ENCODE measurements at places on chromosomes 2 and 18.

DNA sequence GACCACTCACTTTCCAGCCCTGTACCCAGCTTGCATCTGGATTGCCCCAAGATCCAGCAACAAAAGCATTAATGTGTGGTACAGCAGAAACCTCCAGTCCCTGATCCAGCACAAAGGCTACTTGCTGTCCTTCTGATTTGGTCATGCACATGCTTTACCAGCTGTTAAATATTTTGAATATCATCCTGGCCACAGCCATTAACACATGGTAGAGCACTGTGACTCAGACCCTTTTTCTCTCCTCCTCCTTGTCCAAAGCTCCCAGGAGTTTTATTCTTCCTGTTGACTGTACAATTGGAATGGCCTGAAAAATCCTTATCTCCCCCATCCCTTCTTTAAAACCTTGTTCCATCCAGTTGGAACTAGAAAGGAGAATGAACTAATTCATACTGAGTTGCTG lies 419.7 kb upstream of the TNP1 start:
- no peak for DNase-seq

- DNase-seq, result no peak
Observed at GRCh38 chr2:30756971-30757370, 50.3 kb downstream of the CAPN13 start.

GRCh38 chr18:72726201-72726600 lies 141.6 kb downstream of the NETO1 start:
- DNase-seq, result no peak

DNA sequence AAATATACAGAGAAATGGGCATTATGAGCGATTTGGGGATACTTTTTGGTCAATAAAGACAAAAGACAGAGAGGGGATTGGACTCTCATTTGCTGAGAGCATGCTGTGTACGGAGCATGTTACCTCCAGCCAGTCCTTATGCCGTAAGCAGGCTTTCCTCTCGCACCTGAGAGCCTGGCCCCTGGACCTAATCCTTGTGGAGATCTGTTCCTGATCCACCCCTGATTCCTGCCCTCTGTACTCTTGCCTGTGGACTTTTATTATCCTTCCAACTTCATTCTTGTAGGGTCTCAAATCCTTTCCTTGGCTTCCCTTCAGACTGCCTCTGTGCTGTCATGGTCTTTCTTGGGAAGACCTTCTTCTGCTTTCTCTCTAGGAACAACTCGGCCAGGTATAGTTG lies 803.1 kb upstream of the RAB6C start:
- no peak for DNase-seq

DNA sequence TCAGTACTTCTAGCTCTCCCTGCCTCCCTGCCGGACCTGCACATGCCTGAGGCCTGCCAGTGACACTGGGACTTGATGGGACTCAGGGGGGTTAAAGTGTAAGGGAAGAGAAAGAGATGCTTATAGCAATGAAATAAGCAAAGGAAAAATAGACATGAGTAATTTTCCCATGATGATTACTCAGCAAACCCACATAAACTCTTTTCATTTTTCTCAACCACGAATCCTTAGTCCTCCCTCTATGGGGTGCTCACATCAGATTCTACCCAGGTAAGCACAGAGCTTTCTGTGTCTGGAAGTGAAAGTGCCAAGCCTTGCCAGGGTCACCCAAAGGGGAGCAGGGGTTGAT lies 44.8 kb upstream of the ANKRD62 start:
- DNase-seq, result no peak

DNA sequence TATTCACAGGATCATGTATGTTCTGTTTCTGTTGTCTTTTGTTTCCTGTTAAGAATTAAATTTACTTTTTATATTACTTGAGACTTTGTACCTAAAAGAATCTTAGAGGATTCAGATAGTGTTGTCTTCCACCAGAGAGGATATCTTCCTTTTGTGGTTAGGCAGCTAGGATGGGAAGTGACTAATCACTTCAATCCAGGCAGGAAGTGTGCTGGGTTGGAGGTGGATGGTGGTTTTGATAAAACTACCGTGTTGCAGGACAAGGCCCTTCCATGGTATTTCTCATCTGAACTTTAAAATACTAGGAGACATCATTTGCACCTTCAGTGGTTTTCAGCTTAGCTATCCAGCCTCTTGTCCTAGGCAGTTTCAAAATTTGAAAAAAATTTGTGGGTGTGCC lies 728.6 kb upstream of the CDH2 start:
- DNase-seq, result no peak

DNA sequence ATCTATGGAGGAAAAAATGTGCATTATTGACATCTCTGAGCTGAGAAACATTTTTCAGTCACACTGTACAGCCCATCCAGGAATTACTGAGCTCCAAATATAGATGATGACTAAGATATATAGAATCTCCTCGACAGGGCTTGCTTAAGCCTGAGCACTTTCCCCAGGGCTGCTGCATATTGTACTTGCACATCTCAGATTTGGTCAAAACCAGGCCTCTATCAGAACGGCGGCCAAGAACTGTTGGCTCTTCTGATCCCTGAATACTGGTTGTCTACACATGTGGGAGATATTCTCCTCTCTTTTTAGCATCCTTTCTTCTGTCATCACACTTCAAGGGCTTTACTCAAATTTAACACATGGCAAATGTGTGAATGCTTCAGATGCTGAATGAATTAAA lies 201.5 kb upstream of the SLC35G4 start:
- DNase-seq, result no peak

DNA sequence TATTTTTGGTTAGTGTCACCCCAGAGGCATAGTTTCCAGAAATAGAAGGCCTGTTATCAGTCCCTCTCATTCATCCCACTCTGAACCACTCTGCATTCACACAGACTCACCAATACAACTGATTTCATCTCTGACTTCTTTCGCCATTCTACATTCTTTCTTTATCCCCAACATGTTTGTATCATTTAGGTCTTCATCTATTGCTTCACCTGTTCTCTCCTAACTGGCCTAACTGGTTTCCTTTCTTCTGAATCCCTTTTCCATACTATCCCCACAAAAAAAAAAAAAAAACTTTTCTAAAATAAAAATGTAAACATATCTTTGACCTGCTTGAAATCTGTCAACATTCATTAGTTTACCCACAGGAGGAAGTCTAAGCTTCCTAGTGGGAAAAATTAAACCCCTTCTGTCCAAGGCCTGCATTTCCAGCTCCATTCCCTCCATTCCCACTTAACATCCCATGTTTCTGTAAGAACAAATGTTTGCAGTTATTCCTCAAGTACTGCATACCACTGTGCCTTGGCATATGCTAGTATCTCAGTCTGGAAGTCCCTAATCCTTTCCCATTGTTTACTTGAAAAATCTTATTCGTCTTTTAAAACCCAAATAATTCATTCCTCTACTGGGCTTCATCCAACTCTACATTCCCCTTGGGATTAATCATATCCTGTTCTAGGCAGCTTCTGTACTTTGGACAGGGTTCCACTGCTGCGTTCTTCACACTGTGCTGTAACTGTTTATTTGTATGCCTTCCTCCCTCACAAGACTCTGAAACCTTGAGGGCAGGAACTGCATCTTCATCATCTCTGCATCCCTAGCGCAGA lies 68.5 kb downstream of the FIGN start:
- no peak for DNase-seq

- DNase-seq, result no peak
Observed at GRCh38 chr2:166803373-166804000, 84.8 kb upstream of the XIRP2 start.

DNA sequence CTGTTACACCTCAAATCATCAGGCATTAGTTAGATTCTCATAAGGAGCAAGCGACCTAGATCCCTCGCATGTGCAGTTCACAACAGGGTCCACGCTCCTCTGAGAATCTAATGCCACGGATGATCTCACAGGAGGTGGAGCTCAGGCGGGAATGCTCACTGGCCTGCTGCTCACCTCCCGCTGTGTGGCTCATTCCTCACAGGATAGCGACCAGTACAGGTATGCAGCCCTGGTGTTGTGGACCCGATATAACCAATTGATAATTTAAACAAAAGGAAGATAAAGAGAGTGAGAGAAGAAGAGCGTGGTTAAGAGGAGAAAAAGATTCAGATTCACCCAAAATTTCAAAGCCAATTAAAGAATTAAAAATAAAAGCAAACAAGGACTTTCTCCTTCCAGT lies 20.8 kb downstream of the TLK1 start:
- DNase-seq, result no peak

DNA sequence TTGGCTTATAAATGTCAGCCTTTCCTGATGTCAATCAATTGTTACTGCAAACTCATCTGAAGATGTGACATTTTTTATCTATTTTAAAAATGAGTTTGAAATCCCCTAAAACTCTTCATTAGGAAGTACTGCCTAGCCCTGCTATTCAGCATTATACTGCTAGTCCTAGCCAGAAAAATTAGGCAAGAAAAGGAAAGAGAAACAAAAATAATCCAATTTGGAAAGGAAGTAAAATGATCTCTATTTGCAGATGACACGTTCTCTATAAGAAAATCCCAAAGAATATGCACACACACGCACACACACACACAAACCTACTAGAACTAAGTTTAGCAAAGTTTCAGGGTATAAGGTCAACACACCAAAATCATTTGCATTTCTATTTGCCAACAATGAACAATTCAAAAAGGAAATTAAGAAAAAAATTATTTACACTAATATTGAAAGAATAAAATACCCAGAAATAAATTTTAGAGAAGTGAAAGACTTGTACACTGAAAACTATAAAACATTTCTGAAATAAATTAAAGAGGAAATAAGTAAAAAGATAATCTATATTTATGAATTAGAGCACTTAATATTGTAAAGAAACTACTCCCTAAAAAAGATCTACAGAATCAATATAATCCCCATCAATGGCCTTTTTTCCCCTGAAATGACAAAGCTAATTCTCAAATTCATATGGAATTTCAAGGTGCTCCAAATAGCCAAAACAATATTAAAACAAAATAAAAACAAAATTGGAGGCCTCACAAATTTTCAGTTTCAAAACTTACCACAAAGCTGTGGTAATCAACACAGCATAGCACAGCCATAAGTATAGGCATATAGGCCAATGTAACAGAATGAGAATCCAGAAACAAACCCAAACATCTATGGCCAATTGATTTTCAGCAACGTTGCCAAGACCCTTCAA lies 433.7 kb upstream of the TRIB2 start:
- DNase-seq, result no peak

DNA sequence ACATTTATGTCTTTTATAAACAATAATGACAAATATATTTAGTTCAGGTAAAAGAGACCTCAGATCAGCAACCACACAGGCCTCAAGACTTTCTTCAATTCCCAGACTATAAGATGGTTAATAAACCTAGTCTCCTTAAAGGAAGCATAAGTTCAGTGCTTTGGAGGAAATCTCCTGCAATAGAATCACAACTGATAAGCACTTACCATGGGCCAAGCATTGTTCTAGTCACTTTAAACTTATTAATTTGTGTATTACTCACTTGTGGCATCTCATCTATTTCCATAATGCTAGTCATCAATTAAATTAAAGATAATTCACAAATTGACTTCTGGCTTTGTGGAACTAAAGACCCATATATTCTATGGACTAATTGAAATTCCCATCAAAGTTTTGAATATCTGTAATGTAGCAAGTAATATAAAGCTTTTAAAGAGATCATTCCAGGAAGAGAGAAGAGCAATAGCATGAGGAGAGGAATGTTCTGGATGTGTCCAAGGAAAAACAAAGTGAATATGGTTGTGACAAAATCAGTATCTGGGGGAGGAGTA lies 42.2 kb downstream of the COL3A1 start:
- no peak for DNase-seq

GRCh38 chr2:10193851-10194820 lies 71.6 kb downstream of the RRM2 start:
- DNase-seq, result no peak

GRCh38 chr2:136362676-136363390 lies 244.9 kb upstream of the CXCR4 start:
- no peak for DNase-seq

- DNase-seq, result no peak
Observed at GRCh38 chr18:22132258-22132657, 37.1 kb upstream of the GATA6 start.

DNA sequence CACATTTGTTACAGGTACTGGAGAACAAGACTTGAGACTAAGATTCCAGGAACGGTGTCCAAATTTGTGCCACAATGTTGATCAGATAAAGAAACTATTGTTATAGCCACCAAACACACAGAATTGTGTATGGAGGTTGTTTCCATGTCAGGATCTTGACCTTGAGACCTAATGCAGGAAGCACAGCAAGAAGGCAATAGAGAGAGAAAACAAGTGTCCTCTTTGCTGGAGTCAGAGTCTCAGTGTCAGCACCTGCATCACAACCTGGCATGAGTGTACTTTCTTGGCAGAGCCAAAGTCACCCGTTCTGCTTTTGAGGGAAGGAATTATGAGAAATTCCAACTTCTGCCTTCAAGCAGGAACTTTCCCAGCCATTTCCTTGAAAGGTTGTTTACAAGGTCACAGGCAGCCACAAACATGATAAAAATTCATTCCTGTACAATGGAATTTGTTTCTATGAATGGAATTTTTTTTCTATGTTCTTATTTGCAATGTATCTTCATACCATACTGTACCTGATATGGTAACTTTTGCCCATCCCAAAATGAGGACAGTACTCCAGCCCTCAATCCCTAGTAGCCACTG lies 118.4 kb downstream of the PKP4 start:
- DNase-seq, result no peak

DNA sequence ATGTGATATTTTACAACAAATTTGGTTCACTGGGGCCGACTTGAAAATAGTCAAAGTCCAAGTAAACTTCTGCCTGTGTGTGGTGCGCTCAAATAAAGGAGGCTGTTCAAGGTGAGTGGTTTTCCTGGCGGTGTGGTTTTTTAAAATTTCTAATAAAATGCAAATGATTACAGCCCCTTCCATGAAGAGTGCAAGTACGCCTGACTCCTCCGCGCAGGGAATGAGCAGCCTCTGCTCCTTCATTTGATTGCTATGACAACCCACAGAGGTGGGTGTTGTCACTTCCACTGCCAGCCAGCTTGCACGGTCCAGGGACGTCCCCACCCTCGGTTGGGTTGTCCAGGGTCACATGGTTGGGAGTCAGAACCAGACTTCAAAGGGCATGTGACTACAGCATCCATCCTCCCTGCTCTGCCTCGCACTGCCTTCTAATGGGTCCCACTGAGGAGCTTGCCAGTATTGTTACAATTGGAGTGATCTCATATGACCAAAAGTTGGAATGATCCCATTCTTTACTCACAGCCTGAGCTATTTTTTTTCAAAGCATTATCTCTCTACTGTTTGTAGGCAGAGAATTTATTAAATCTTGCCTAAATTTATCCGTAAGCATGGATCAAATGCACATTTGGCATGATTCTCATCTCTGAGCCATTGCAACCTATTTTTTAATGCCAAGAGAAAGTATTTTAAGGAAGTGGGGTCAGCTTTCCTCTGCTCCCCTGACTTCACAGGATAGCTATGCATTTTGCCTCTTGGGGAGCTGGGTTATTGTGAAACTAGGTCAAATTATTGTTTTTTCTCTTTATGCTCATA lies 121.3 kb downstream of the AGAP1 start:
- no peak for DNase-seq
